ENCODE measurements at places on chromosomes 4 and X.

GRCh38 chr4:117773064-117773936 lies 261.0 kb upstream of the NDST3 start:
- no peak for DNase-seq

- DNase-seq: no peak
Observed at GRCh38 chr4:122901247-122902010, 21.0 kb downstream of the NUDT6 start.

DNA sequence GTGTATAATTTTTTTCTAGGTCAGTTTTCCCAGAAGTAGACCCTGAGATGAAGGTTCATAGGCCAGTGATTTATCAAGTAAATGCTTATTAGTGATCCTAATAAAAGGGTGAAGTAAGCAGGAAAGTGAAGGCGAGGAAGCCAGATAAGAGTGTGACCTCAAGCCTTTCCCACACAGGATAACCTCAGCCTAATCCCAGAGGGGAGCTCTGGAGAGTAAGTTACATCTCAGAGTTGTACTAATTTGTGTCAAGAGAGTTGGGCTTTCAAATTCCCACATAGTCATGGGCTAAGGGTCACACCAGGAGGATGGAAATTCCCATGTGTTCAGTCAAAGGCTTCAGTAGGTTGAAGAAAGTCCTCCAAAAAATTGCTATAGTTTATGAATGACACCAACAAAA lies 191.4 kb downstream of the ADGRA3 start:
- DNase-seq: no peak

- no peak for DNase-seq
Observed at GRCh38 chr4:79421483-79421882, 13.5 kb upstream of the GK2 start.

DNA sequence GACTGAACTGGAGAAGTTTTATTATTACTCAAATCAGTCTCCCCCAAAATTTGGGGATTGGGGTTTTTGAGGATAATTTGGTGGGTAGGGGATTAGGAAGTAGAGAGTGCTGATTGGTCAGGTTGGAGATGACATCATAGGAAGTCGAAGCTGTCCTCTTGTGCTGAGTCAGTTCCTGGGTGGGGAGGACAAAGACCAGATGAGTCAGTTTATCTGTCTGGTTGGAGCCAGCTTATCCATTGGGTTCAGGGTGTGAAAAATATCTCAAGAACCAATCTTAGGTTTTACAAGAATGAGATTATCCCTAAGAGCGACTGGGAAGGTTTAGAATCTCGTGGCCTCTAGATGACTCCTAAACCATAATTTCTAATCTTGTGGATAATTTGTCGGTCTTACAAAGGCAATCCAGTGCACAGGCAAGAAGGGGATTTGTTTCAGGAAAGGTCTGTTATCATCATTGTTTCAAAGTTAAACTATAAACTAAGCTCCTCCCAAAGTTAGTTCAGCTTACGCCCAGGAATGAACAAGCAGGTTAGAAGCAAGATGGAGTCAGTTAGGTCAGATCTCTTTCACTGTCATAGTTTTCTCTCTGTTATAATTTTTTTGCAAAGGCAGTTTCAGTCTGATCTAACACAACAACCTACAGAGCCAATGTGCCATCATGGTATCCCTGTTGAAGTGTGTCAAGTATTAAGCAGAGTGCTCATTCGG lies 274.5 kb downstream of the SLC7A11 start:
- DNase-seq: no peak

- no peak for DNase-seq
Observed at GRCh38 chrX:136271300-136271699, 20.1 kb upstream of the MAP7D3 start.

- DNase-seq: no peak
Observed at GRCh38 chrX:16629909-16630308, 20.0 kb upstream of the S100G start.

DNA sequence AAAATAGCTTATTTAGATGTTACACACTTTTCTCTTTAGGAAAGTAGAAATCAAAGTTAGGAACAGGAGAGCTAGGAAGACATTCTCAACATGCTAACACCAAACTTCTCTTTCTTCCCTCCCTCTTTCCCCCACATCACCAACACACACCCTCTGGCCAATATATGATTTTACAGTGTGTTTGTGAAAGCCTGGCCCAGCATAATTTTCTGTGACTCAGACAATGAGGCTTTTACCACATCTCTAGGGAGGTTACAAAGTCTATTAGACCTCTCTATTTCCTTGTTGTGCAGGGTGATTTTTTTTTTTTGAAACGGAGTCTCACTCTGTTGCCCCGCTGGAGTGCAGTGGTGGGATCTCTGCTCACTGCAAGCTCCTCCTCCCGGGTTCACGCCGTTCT lies 189.9 kb downstream of the AASDH start:
- DNase-seq: no peak

- no peak for DNase-seq
Observed at GRCh38 chr4:24433515-24434214, 150.7 kb downstream of the DHX15 start.

DNA sequence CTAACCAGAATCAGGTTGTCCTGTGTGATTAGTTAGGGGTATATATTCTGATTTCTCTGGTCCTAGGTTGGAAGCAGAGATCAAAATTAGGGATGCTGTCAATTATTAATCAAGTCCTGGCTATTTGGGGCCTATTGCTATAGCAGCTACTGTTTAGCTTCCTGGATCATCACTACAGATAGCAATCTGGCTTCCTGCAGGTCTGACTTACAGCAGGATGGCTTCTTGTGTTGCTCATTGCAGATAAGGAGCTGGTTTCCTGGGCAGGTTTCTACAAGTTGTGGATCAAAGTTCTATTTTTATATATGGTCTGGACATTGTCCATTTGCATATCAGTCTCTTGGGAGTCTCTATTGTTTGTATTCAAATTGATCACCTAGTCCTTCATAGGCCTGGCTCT lies 57.7 kb upstream of the C4orf54 start:
- DNase-seq: no peak

DNA sequence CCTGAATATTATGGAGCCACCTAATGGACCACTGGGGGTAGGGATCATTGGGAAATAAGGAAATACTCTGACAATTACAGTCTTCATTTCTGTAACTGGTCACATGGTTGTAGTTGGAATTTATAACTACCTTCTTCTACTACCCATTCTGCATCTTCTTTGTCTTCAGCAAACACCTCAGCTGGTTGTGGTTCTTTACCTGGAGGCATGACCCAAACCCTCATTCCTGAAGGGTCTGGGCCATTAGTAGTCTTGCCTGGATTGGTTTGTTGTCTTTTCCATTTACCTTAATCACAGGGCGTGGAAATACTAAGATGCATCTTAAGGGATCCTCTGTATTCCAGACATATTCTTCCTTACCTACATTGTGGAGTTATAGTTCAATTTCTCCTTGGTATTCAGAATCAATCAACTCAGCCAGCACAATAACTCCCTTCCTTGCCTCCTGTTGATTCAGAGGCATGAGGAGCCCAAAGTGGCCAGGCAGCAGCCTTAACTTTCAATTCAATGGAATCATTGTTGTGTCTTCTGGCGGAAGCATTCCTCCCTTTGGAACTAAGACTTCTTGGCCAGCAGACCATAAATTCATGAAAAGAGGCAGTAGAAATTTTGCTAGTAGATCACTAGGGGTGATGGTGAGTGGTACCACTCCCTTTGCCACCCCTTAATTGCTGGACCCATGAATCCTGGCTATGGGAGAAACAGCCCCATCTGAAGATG lies 75.7 kb upstream of the RAP2C start:
- no peak for DNase-seq

GRCh38 chr4:6419452-6420028 lies 52.9 kb downstream of the PPP2R2C start:
- no peak for DNase-seq
